ENCODE measurements at places on chromosomes 3 and 15.

- no peak for DNase-seq
These were observed 56.9 kb upstream of the SATB1 start for GRCh38 chr3:18481946-18482548.

GRCh38 chr15:77496715-77497109 is 76.0 kb downstream of the HMG20A start:
- DNase-seq, result peak; percentile 59

- DNase-seq, result no peak
These were observed 1.7 kb upstream of the PSTPIP1 start for GRCh38 chr15:76993114-76993725.

DNA sequence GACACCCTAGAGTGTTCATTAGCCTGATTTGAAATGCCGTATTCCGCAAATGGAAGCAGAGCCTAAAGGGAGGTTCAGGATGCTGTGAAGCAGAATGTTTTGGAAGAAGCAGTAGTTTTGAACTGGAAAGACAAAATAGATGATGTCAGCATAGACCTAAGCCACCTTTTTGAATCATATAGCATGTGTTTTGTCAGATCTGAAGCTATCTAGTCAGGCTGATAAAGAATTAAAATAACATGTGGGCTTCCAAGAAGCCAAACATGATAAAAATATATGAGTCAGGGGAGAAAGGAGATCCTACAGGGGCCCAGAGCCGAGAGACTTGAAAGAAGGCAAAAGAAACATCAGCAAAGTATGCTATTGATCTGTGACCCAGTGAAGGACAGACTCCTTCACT is 47.2 kb upstream of the RASA2 start:
- DNase-seq, result no peak

- DNase-seq, result no peak
These were observed 1517.8 kb downstream of the SI start for GRCh38 chr3:163560459-163560858.

- DNase-seq, result no peak
These were observed 13.5 kb downstream of the RAB8B start for GRCh38 chr15:63202861-63203260.

All from activated naive CD4-positive, alpha-beta T cell (primary cell).